ENCODE measurements at places on chromosomes 7 and 10. TPM values are rescaled to one million over a fixed set of nuclear protein-coding genes. Genes with fewer than 3 reads are reported as not detected.

The IFIT1 gene
- 3.2 TPM for total RNA-seq

The LIMK1 gene
- 46.6 TPM for total RNA-seq

The SORCS1 gene
- 0.40 TPM for total RNA-seq

DNA sequence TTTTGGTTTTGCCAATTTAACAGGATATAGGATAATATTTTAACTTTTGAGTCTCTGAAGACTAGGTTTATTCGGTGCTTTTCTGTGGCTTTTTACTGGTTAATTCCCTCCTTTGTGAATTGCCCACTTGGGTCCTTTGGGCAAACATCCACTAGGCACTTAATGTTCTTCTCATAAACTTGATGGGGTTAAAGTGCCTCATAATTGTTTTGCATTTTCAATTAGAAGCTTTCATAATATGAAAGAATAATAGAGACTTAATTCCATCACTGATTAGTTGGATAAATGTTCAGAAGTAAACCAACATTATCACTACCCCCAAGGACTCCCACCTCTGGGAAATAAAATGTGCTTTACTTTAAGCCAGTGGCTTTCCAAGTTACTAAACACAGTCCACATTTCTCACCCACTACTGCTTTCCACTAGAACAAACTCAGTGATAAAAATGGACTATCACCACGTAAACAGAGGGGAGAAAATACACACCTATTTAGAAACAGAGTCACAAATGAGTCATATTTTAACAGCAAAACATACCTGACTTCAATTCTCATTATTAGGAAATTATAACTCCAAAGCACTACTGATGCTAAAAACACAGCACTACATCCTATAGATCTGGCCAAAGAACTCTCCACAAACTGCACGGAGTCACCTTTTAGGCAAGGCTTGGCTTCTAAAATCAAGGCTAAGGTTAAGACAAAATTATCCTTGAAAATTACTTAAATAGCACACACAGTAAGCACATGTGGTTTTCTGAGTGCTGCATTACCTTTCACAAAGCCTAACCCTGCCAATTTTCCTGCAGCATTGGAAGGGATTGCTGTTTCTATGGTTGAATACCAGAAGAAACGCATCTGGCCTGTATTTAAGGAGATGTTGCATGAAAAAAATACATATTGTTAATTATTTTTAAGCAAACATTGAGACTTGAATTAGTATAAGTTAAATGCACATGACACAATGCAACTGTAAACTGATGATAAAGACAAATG, 41.2 kb downstream of the PARD3 start:
- no peak for DNase-seq

The OR2A7 gene
- total RNA-seq, result not detected

GRCh38 chr10:129531195-129531968, 64.3 kb downstream of the MGMT start:
- DNase-seq, result peak; percentile 3
